SW 1271 (cell line): ENCODE measurements at places on chromosomes 3 and 15.

GRCh38 chr15:63544258-63545026 lies 40.0 kb downstream of the USP3 start:
- no peak for DNase-seq

GRCh38 chr3:186258968-186259367 lies 103.1 kb downstream of the DGKG start:
- no peak for DNase-seq

DNA sequence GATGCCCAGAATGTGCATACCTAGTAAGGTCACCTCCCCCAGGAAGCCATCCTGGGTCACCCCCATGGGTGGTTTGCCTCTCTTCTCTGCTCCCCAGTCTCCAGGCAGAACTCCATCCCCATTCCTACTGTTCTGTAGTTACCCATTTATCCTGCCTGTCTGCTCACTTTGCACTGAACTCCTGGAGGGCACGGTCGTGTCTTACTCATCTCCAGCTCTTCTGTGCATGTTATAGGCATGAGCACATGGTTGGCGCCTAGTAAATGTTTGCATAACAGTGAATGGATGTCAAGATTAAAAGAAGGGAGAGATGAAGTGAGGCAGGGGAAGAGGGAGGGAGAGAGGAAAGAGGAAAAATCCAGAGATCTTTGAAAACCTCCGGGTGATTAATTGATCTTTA lies 208.4 kb upstream of the TRIM42 start:
- no peak for DNase-seq

GRCh38 chr3:23161308-23161707 lies 41.8 kb upstream of the UBE2E2 start:
- DNase-seq: no peak

DNA sequence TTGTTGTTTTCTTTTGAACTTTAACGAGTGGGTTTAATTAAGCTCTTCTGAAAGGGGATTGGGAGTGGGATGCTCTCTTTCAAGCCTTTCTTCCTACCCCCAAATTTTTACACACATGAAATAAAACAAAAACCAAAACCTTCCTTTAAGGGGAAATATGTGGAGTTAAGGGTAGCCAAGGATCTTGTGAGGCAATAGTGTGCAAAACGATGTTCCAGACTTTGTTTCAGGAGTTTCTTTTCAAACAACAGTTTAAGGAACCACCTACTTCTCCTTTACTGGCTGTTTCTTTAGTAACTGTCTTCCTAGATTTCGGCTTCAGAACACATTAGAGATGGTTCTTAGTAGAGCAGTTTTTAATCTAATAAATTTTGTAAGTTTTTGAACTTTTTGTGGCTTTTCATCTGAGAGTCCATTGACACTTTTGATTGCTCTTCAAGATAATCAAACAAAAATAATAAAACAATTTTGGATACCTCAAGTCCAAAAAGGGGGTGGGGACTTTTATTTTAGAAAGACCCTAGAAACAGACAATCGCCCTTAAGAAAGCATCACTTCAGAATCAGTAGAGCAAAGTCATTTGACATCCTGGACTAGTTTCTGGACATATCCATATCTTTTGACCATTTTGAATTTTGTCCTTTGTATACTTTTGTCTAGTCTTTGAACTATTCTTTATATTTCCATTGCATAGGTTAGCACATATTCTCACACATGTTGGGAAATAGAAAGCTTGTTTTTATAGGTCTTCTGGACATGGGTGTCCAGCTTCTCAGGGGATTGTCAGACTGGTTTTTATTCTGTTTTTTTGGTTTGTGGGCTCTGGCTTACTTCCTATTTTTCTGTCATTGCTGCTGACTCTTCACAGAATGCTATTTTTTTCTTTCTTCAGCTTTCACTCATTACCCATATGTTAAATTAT lies 6.0 kb downstream of the DIPK2A start:
- DNase-seq: no peak

GRCh38 chr3:195307711-195308110 lies 36.8 kb upstream of the XXYLT1 start:
- DNase-seq: no peak

GRCh38 chr3:133445108-133445507 lies 45.3 kb downstream of the BFSP2 start:
- no peak for DNase-seq

- DNase-seq: no peak
These were observed 16.1 kb upstream of the BFSP2 start for GRCh38 chr3:133383741-133384140.

DNA sequence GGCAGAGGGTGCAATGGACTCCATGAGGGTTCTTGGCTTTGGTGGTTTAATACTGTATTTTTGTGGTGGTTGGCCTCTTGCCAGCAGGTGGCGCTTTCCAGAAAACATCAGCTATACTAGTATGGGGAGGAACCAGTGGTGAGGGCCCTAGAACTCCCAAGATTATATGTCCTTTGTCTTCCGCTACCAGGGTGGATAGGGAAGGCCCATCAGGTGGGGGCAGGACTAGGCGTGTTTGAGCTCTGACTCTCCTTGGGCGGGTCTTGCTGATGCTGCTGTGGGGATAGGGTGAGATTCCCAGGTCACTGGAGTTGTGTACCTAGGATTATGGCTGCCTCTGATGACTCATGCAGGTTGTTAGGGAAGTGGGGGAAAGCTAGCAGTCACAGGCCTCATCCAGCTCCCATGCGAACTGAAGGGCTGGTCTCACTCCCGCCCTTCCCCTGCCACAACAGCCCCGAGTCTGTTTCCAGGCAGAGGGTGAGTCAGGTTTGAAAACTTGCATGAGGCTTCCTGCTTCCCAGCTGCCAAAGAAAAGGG lies 357.7 kb downstream of the OTOL1 start:
- DNase-seq: no peak

GRCh38 chr3:99506-99905 lies 97.1 kb upstream of the CHL1 start:
- no peak for DNase-seq

GRCh38 chr3:86985181-86985826 lies 5.6 kb downstream of the VGLL3 start:
- DNase-seq: no peak

- no peak for DNase-seq
These were observed 16.5 kb downstream of the PLXNA1 start for GRCh38 chr3:126999383-126999782.
